ENCODE measurements at places on chromosomes 13 and 19.

GRCh38 chr13:80039000-80039399 is 301.9 kb downstream of the SPRY2 start:
- peak; percentile 33 for DNase-seq

GRCh38 chr19:49205114-49205513 is 47.5 kb downstream of the TRPM4 start:
- peak; percentile 76 for DNase-seq

DNA sequence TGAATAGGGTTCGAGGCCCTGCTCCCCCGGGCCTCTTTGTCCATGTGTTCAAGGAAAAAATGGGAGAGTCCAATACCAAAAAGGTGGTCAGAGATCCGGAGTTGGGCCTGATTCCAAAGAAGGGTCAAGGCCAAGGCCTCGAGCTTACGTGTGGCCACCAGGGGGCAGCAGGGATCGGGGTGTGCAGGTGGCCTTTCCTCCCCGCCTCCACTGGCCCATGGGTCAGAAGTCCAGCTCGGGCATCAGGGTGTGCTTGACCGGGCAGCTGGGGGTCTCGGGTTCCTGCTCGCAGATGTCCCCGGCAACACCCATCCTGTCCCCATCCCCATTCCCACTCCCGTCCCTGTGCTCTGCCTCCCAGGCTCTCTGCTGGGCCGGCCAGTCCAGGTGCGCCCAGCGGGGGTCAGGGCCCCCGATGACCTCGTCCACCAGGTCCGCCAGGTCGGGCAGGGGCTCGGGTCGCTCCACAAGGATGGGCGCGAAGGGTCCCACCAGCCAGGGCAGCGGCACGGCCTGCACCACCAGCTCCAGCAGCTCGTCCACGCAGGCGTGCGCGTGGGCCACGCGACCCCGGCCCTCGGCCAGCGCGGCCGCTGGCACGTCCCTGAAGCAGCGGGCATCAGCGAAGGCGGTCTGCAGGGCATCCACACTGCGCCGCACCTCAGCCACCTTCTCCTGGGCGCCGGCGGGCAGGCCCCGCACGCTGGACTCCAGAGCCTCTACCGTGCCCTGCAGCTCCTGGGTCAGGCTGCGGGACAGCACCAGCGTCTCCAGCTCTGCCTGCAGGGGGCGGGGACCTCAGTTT is 5.2 kb upstream of the PLIN4 start:
- peak; percentile 67 for DNase-seq

- DNase-seq, result peak; percentile 22
Measured at GRCh38 chr13:38582133-38582532, 104.7 kb upstream of the FREM2 start.

DNA sequence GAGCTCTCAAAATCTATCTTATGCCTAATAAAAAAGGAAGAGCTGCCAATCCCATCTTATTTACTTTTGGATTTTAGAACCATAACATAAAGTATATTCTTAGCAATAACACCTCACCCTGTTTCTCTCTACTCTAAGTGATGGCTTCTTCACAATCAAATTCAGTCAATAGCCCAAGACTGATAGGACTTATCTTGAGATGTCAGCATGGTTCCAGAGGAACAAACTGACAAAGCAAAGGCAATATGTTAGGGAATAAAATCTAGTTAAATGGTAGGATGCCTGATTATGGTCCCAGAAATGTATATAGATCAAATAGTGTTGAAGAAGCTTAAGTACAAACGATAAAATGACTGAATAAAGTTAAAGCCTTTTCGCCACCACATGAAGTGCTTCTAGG is 36.3 kb downstream of the DACH1 start:
- DNase-seq, result no peak

DNA sequence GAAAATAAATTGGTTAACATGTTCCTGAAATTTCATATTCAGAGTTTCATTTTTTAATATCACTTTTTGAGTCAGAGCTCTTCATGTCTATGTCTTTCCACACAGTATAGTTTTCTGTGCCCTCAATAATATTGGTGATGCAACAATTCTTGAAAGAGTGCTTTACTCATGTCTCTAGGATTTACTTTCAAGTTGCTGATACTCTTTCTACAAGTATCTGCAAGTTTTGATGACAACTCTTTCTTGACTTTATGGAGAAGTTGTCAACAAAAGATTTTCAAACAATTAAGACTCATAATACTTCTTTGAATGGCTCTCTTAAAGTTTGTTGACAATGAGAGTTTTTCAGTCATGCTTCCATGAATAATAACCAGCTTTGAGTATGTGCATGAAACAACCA is 561.7 kb downstream of the DIAPH3 start:
- no peak for DNase-seq

GRCh38 chr13:93771782-93772181 is 545.2 kb downstream of the GPC6 start:
- DNase-seq, result no peak

DNA sequence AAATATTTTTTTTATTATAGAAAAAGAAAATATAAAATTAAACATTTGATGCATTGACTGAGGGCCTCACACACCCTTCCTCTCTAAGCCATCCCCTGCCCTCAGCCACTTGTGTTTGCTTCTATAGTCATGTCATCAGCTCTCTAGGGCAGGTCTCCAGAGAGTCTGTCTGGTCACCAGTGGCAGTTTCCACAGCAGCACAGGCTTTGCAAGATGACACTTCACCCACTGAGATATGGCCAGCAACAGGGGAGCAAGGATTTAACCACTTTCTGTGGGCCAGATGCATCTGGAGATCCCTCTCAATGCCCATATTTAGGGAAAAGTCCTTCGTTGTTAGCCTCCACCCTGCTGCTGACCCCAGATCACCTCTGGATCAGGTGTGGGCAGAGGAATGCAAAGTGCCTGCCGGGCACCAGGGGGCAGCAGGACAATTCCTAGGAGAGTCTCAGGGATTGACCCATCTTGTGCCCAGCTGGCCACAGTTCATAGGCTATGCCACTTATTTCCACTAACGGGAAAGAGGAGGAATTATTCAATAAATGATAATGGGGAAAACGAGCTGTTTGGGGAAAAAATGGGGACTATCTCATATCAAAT is 4.8 kb downstream of the ABCC4 start:
- peak; percentile 45 for DNase-seq

DNA sequence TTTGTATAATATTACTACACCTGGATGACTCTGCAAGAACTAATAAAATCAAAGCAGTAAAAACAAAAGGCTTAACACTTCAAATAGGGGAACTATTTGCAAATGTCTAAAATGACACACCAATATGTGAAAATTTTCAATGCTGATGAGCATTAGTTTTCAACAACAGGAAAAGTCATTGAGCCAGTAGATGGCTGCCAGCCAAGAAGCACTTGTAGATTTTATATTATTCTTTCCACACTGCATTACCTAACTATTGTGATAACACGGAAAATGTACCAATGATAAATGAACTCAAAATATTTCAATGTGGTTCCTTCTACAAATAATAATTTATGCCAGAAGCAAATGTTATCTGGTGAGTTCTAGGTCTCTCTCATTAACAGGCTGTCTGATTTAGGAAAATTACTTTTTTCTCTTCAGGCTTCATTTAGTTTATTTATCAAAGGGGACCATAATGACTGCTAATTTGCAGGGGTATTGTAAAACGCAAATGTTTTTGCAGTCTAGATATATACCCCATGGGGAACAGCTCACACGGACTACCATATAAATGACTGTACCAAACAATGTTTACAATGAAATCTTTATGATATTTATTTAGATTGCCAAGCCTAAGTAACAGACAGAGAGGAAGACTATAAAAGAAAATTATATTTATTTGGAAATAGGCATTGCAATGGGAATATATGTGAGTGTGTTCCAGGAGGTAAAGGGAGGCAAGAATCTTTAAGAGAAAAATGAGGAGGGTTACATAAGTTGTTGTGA is 407.8 kb downstream of the LIG4 start:
- DNase-seq, result no peak

DNA sequence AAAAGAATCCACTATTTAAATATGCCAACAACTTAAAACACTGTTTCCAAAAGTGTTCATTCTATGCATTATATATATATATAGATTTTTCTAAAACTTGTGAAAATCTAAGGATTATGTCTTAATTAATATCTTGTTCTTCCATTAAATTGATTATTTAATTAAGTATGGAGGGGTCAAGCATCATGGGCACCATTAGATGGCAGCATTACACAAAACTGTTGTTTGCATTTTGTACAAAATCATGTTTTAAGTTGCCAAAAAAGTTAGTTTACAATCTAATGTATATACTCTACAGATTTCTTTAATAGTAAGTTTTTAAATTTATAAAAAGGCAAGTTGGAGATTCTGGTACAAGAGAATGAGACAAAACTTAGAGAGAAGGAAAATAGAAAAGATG is 213.2 kb upstream of the EDNRB start:
- DNase-seq, result no peak

DNA sequence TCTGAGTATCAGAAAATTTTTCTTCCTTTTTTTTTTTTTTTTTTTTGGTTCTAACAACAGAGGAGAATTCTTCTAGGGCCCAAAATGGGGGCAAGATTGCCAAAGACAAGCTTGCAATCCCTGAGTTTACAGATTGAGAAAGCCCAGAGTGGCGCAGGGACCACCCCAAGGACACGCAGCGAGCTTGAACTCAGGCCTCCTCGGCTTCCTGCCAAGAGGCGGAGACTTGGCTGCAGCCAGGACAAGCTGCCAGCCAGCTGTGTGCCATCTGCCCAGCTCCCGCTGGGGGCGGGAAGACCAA is 506 bp upstream of the MRPL34 start:
- DNase-seq, result no peak

- no peak for DNase-seq
Measured at GRCh38 chr19:867301-867793, 7.9 kb downstream of the CFD start.

DNA sequence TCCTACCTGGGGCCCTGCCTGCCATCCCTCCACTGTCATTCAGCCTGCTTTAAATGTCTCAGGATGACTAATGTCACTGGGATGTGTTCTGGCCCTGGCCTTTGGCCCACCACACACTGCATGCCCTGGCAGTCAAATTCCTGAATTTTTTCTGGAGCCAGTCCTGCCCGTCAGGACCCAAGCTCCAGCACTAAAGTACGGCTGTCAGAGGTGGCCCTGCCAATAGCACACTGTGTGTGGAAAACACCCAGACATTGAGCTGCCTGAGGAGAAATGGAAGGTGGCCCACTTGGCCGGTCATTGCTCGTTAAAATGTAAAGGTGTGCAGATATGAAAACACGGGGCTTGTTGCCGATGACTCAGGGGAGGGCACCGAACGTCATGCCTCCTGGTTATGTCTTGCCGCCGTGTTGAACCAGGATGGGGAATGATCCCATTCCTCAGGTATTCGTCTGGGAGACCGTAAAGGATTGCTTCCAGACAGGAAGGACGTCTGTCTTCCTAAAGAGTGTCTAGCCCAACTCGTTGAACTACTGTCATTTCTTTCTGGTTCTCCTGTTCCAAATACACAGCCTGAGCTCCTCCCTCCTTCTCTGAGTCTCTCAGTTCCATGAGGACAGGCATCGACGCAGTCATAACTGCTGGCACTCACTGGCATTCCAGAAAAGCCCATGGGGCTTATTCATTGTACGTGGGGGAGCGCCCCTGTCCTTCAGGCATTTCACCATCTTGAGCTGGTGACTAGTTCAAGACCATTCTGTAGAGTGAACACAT is 40.6 kb downstream of the COL4A2 start:
- DNase-seq, result no peak

DNA sequence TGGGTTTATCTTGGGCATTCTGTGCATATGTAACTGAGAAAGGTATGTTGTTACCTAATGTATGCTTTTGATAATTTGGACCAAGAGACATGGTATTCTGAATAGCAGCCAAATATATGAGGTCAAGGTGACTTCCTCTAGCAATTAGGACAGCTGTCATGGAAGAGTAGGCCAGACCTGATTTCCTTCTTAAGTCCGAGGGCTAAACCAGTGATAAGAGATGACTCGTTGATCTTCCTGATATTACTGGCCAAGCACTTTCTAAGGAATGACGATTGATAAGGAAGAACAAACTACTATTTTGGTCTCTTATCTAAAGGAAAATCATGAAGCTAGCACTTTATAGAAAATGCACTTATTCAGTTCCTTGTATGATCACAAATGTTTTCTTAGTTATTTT is 42.7 kb downstream of the ARHGAP35 start:
- DNase-seq, result no peak

GRCh38 chr13:74092711-74093110 is 41.5 kb downstream of the KLF12 start:
- DNase-seq, result no peak

DNA sequence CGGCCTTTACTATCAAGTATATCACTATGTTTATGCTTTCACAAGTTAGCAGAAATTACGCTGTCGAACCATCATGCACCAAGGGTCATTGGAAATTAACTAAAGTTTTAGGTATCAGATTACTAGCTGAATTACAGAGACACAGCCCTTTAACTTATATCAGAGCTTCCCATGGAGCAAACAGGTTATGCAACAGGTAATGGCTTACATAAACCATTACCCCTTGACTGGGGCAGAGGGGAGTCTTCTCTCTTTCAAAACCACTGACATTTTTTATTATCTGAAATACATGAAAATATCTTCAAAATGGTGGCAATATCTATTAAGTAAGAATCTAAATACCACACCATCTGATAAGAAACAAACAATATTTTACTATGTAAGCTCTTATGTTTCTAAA is 1692.9 kb upstream of the SLC10A2 start:
- no peak for DNase-seq

GRCh38 chr19:7831452-7831851 is 1.4 kb downstream of the EVI5L start:
- DNase-seq, result no peak

DNA sequence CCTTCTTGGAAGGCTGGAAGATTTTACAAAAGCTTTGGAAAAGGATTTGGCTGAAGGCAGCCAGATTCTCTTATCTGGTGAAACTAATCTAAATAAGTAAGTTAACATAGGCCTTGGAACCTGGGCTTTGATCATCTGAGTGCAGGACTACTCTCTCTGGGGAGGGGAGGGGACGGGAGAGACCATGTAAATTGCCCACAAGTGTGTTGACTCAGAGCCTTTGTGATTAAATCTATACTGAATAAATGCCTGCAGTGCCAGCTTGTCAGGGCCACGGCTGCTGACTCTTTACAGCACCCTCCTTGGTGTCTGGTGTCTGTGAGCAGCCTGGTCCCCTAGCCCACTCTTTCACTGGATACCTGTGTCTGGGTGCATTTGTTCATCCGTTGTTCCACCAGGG is 251.4 kb downstream of the ITGBL1 start:
- DNase-seq, result no peak

DNA sequence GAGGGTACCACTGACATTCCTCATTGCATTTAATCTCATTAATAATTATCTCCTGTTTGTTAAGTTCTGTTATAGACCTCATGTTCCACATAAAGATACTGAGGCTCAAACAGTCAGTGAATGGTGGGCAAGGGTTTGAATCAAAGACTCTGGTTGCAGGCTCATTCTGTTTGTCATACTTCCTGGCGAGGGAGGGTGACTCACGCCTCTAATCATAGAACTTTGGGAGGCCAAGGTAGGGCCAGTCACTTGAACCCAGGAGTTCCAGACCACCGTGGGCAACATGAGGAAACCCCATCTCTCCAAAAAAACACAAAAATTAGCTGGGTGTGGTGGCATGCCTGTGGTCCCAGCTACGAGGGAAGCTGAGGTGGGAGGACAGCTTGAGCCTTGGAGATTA is 220.7 kb upstream of the MIR17HG start:
- DNase-seq, result no peak

GRCh38 chr13:109447667-109448066 is 338.7 kb downstream of the IRS2 start:
- no peak for DNase-seq

Measured in inflammatory macrophage (primary cell).